ENCODE measurements at places on chromosomes 5 and 9.

- DNase-seq, result no peak
Measured at GRCh38 chr9:6758248-6758497, 400 bp downstream of the KDM4C start.

DNA sequence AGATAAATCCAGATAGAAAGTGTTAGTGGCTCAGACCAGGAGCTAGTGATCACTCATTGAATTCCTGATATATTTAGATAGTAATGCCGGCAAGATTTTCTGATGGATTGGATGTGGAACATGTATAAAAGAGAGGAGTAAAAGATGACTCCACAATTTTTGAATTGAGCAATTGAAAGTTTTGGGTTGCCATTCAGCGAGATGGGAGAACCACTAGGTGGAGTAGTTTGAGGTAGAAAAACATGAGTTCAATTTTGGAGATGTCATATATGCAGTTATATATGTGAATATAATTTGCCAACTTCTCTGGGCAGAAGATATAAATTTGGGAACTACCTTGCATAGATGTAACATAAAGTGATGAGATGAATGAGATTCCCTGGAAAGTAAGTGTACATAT is 502.5 kb upstream of the SEMA6A start:
- DNase-seq, result no peak

DNA sequence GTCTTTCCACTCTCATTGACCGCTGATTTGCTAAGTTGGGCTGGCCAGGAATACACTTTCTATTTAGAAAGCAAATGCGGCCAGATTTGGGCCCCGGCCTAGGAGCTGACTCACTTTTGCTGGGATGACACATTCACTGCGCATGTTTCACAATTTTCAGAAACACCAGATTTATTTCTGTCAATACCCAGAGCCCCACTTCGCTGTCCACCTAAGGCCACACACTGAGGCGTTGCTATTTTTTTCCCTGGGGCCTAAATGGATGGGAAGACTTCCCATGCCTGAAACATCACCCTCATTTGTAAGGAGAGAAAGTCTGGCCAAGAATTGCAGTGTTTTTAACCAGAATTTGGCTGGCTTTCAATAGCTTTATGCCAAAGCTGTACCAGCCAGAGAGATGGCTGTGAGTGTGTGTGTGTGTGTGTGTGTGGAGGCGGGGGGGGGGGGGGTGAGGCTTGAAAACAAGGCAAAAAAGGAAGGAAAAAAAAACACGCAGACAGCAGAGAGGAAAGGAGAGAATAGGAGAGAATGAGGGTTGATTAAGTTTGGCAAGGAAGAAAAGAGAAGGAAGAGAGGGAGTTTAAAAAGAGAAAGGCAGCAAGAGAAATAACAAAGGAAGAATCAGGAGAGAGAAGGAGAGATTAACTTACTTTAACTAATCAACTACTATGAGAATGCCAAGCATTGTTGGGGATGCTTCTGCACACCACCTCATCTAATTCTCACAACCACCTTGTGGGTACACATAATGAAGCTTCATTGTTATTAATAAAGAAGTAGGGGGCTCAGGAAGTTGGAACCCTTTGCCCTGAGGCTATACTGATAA is 261.4 kb upstream of the KLF4 start:
- peak; percentile 98 for DNase-seq

DNA sequence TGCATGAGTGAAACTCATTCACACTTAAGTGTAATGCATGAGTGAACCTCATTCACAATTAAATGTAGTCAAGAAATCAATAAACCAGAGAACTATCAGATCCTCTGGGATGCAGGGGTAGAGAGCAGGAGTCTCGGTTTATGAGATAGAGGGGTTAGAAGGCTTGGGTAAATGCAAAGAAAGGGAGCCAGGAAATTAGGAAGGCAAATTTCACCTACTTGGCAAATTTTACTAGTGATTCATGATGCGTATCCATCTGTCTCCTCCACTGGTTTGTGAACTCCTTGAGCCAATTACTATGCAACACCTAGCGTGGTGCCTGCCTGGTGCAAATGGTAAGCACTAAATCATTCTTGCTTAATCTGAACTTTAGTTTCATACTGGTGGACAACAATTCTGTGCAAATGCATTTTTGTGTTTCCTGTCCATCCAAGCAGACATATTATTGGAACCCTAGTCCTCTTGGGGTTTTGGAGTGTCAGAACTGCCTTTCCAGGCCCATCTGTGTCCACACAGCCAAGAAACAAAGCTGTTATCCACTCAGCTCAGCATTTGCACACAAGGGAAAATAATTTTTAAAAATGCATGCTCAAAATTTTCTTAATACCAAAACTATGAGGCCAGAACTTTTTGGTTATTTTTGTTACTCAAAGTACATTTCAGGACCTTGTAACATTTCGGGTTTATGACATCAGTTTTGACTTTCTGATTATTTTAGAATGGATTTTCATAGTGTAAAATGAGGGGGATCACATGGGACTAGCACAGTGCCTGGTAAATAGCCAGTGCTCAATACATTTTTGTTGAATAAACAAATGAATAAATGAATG is 5.2 kb downstream of the HAPLN1 start:
- DNase-seq, result no peak

DNA sequence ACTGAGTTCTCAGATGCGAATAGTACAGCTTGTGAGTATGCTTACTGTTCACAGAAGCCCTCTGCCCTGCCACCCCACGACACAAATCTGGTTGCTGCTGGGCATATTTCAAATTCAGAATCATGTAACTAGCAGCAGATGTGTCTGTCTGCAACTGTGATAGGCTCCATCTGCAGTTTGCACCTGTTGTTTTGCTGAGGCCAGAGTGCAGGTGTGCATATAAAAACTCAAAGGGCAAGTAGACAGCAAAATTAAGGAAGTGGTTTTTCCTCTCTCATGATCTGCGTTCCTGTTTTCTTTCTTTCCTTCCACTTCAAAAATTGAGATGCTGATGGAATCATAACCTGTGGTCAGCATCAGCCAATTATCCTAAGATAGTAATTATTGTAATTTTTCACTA is 1000.5 kb downstream of the PTPRD start:
- DNase-seq, result no peak

DNA sequence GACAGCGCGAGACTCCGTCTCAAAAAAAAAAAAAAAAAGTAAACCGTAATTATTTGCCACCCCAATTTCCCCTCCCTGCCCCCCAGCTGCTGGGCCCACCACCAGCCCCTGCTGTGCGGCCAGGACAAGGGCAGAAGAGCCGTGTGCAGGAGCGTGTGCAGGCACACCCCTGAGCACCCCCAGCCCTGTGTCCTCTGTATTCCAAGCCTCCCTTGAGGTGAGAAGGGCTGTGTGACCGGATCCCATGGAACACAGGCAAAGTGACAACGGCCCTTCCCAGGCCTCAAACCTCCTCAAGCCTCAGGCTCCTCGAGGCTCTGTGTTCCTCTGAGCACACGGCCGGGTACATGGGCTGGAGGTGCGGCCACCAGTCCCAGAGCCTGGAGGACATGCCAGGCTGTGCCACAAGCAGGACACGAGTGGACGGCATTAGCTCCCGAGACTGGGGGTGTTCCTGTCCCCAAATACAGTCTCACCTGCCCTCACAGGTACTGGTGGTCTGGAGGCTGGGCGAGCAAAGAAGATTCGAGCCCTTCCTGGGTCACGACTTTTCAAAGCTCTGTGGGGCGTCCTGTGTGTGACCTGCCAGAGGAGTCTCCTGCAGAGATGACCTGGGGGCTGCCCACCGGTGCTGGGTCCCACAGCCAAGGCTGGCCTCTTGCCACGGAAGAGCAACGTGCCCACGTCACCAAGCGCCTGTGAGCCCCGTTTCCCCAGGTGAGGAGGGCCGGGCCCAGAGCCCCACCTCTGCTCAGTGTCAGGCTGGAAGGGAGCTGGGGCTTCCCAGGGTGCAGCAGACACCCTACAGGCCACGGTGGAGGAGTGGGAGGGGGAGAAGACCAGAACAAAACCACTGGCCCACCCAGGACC is 47.1 kb upstream of the SIMC1 start:
- no peak for DNase-seq

DNA sequence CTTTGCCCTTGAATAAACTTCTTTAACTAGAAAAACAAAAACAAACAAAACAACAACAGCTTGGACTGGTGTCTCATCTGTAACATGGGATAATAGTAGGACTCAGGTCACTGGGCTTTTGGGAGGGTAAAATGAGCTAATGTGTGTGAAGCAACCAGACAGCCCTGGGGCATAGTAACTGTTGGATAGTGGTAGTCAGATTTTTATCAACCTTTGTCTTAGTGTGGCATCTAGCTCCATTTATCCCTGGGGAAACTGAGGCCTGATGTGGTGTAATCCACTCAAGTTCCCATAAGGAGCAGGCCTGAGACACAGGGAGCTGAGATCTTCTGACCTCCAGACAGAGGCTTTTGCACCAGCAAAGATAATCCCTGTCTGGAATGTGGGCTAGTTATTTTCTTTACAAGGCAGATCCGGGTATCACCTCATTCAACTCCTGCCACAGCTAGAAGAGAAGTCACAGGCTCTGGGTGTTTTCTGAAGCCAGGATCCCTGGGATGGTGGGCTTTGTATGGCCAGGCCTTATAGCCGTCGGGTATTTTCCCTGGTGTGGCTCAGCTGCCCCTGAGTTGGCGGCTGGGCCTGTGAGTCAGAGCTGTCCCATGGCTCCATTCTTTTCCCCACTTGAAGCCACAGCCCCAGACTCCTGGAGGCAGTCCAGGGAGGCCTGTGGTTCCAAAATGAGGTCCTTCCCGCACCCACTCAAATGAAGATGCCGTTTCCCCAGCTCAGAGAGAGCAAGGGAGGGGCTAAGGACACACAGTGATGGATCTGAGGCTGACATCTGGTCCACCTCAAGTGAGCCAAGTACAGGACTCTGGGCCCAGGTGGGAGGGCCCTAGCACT is 26.1 kb upstream of the CSF1R start:
- DNase-seq, result peak; percentile 61

DNA sequence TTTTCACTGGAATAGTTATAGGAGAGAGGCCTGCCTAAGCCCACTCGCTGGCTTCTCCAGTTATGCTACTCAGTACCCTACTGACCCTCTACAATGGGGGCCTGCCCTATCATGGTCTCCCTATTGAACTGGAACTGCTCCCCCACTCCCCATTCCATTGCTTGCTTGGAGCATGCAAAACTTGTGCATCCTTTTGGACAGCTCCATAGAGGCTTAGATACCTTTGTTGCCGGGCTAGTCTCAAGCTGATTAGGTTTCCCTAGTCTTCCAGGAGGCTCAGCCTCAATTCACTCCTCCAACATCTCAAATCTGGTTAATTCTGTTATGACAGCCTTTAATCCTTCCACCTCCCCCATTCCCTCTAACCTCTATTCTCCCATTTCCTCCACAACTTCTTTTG is 39.9 kb downstream of the KIF24 start:
- DNase-seq, result no peak

GRCh38 chr5:150492621-150493020 is 15.3 kb upstream of the NDST1 start:
- peak; percentile 90 for DNase-seq

DNA sequence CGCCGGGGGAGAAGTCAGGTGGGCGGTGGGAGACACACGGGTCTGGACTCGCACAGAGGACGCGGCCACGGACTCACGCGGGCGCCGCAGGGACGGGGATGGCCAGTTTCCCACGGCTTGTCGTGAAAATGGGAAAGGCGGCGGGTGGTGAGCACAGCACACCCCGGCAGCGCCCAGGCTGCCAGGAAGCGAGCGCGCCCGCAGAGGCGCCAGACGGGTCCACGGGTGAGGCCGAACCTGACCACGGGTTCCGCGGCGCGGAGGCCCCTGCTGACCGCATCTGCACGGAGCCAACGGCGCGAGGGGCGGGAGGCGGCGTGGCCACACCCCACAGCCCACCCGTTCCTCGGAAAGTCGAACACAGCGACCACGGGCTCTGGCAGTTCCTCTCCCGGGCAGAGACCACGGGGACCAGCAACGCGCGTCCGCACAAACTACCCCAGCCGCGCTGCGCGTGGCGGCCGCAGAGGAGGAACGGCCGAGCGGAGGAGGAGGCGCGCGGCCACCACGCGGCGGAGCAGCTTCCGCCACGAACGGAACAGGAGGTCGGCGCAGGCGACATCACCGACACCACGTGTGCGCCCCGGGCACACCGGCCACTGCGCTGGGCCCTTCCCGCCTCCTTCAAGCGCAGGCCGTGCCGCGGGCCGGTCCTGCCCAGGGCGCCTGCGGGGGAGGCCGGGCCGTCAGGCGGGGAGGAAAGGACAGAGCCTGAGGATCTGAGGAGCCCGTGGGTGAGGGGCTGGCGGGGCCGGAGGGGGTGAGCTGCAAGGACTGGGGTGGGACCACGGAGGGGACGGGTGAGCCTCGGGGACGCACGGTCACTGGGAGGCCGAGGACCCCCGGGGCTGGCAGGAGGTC is 5.6 kb downstream of the EXD3 start:
- no peak for DNase-seq

- DNase-seq, result no peak
Measured at GRCh38 chr9:134169724-134170401, 5.5 kb upstream of the RNU6ATAC start.

- DNase-seq, result peak; percentile 47
Measured at GRCh38 chr5:37005252-37005651, 128.7 kb downstream of the NIPBL start.

- no peak for DNase-seq
Measured at GRCh38 chr9:34499076-34499475, 23.7 kb downstream of the ENHO start.

GRCh38 chr9:80873861-80874260 is 815.5 kb downstream of the TLE1 start:
- DNase-seq, result peak; percentile 82

DNA sequence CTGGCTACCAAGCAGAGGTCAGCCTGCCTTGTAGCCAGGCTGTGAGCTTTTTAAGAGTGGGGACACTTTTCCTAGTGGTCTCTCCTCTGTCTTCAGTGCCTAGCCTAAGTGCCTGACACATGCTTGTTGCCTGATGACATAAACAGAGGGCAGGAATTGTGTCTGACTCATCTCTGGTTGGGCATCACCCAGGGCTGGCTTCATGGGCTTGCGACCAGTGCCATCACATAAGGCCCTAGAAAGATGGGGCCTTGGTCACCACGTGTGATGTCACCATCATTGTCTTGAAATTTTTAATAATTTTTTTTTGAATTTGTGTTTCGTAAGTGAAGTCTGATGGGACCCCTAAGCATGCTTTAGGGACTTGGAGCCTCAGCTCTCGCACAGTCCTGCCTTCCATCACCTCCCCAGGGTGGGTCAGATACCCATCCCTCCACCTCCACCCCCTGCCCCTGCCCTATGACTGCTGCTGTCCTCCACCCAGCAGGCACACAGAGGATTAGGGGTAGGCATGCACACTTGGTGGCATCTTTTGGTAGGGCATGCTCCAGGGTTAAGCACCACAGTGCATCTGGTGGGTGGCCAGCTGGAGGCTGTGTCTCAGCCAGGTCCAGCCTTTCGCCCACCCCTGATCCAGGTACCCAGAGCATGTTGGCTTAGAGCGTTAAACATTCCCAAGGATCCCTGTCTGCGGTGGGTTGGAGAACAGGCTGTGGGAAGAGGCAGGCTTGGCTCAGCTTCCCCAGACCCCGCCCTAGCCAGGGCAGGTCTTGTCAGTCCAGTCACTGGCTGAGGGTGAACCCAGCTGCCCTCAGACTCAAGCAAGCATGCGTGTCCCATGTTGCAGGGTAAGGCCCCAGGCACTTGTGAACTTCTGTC is 80.1 kb upstream of the SH3PXD2B start:
- DNase-seq, result no peak

DNA sequence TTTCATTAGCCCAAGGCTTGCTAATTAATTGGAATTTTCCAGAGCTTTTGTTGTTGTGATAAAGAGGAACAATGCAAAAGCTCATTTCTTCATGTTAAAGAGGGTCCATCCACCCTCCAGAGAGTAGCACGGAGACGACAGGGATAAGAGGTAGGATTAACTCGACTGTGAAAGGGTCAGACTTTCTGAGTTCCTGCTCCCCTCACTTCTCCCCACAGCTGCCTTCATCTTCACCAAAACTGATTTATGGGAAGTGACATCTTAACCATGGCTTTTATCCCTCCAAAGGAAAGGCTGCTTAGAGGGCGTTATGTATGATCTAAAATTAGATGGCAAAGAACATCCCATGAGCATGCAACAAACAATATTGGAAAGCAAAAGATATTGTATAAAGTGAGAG is 135.5 kb downstream of the GLIS3 start:
- no peak for DNase-seq
